ENCODE measurements at places on chromosomes 7 and 10.

- DNase-seq = no peak
These were observed 54.5 kb downstream of the LRRC4 start for GRCh38 chr7:127976738-127977120.

GRCh38 chr7:42768045-42768444, 143.8 kb downstream of the C7orf25 start:
- DNase-seq = no peak

DNA sequence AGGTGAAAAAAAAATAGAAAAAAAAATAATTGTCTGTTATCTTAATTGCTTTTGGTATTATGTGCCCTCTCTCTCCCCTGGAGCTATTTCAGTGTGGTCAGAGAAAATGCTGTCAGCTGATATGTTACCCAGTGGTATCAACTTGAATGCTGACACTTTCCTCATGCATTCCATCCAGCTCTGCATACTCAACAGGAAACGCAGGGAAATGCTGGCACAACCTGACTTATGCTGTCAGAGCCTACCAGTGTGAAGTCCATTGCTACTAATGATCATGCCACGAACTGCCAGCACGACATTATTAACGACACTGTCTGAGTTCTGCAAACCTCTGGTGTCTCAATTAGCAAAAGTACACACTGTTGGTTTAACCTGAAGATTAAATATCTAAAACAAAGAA, 182.8 kb downstream of the ZWINT start:
- no peak for DNase-seq

DNA sequence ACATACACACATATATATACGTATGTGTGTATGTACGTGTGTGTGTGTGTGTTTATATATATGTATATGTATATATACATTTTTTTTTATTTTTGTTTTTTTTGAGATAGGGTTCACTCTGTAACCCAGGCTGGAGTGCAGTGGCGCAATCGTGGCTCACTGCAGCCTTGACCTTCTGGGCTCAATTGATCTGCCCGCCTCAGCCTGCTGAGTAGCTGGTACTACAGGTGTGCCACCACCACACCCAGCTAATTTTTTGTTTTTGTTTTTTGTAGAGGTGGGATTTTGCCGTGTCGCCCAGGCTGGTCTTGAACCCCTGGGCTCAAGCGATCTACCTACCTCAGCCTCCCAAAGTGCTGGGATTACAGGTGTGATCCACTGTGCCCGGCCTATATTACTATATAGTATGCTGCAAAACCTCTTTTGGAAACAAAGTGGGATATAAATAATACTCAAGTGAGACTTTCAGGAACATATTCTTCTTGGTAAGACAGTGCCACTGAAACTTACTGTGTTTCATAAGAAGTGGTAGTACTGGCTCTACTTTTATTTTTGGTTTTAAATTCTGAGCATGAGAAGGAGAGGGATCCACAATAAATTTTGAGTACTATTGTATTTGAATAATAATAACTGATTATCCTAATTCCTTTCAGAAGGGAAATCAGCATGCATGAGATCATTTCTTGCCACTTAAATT, 51.0 kb downstream of the MLLT10 start:
- no peak for DNase-seq

DNA sequence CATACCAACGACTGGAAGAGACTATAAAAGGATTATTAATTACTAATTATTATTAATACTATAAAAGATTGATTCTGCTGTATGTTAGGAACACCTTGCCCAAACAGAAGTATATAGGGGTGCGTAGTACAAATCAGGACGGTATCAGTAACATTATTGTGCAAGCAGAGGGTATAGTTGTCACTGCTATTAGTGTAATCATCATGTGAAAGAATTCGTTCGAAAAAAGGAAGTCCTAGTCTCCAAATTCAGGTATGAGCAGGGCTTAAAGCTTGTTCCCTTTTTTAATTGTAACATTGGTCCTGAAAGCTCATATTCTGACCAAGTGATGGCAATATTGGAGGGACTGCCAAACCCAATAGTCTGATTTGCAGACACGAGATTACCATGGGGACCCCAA, 81.8 kb downstream of the THSD7A start:
- no peak for DNase-seq

DNA sequence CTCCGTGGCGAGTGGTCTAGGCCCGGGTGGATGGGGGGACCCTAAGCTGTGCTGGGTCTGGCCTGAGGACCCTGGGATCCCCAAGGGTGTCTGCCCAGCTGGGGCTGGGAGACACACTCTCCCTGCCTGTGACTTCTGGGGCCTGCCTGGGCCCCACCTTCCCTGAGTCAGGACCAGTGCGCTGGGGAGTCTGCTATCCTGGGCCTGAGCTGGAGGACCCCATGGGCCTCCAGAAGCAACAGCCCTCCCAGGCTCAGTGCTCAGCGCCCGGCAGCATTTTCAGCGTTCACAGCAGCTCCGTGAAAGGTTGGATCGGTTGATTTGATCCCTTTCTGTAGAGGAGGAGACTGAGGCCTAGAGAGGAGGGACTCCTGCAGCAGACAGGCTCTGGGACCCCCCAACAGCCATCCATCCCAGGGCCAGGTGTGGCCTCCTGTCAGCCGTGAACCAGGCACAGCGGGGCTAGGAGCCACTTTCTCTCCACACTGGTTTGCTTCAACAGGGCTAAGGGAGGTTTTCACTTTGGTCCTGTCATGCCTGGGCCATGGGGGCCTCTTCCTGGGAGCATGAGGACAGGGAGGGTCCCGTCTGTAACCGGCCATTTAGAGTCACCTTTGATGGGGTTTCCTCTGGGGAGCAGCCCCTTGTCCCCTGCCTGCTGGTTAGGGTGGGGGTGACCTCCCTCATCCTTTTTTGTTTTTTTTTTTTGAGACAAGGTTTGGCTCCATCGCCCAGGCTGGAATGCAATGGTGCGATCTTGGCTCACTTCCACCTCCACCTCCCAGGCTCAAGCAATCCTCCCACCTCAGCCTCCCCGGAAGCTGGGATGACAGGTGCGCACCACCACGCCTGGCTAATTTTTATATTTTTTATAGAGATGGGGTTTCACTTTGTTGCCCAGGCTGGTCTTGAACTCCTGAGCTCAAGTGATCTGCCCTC, 12.4 kb downstream of the FOXL3 start:
- DNase-seq = no peak

- no peak for DNase-seq
These were observed 283.5 kb upstream of the ADARB2 start for GRCh38 chr10:2020836-2021235.

- no peak for DNase-seq
These were observed 872.4 kb downstream of the LRMDA start for GRCh38 chr10:76303682-76304316.

GRCh38 chr7:23393636-23394035, 76.7 kb downstream of the IGF2BP3 start:
- DNase-seq = no peak

DNA sequence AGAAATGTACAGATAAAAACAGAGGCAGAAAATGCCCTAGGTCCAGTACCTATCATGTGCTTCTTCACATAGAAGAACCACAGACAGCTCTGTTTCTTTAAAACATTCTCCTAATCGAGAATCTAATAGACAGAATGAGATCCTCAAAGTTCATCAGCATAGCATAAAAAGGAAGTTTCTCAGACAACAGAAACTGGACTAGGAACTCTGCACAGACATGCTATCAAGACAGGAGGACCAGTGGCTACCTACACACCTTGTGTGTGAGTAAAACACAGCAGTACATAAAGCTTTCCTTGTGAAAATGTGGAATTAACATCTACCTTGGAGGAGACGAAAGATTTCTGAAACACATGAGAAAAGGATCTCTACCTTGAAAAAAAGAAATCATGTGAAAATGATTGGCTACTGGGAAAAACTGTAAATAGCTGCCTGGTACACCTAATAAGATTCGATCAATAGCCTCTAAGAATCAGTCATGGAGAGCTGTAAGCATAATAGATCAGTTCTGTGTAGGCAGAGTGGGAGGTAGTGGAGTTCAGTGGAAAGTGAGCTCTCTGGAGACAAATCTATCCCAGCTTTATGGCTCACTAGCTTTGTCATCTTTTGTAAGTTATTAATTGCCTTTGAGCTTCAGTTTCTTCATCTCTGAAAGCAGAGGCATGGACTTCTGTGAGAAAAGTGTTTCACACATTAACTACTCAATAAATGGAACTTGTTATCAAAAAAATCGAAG, 26.7 kb downstream of the ELAPOR2 start:
- DNase-seq = no peak

DNA sequence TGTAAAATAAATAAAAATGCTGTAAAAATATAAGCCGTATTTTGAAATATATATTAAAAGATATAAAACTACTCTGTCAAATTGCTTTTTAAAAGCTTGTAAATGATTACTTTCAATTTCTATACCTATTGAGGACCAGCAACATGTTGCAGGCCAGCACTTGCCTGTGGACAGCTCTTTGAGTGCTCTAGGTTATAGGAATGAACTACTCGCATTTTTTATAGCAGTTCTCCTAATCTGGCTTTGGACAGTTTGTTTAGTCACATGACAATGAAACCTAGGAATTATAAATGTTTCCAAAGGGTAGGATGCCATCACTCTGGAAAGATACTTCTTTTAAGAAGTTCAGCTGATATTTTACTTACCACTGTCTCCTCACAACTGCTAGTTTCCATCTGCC, 117.7 kb upstream of the PTPRZ1 start:
- DNase-seq = no peak

DNA sequence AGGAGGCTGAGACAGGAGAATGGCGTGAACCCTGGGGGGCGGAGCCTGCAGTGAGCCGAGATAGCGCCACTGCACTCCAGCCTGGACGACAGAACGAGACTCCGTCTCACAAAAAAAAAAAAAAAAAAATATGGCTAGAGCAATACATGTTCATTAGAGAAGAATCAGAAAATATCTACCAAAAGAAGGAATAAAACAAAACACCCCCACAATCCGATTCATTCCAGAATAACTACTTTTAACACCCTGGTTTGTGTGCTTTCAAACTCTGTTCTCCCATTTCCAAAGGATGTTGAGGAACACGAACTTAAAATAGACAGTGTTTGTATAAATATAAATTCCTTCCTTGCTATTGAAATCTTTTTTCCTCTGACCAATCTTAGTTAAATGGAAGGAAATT, 6.5 kb downstream of the PDSS1 start:
- no peak for DNase-seq

- no peak for DNase-seq
These were observed 241.9 kb upstream of the SP8 start for GRCh38 chr7:21028599-21028998.

DNA sequence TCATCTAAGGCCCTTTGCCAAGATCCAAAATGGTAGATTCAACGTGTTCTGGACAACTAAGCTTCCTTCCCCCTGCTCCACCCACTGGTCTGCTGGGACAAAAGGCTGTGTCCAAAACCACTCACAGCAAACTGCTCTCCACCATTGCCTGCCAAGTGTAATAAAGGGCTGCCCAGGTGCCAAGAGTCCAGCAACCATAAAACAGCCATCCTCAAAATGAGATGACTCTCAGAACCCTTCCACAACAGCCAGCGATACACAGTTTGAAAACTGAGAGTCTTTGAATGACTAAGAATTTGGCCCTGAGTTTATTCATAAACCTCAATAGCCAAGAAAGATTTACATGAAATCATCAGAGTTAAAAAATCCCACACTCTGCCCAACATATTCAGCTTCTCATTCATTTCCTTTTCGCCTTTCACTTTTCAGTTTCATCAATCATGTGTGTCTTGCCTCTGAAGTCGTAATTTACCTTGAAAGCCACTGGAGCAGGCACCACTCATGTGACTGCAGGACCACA, 658.1 kb upstream of the MGMT start:
- no peak for DNase-seq

DNA sequence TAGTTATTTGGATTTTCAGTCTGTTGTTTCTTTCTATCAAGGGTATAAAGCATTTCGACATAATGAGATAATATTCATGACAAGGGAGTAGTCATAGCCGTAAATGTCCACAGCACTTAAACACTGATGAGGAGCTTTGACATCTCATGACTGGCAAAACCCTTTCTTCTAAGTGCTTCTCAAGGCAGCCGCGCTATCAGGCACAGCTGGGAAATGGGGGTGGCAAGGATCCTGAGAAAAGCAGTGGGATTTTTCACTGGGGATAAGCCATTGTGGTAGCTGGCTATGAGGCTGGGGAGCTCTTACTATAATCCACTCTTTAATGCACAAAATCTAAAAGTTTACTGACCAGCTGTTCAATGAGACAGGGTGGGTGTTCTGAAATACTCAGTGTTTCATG, 493.2 kb upstream of the KLF6 start:
- DNase-seq = no peak

DNA sequence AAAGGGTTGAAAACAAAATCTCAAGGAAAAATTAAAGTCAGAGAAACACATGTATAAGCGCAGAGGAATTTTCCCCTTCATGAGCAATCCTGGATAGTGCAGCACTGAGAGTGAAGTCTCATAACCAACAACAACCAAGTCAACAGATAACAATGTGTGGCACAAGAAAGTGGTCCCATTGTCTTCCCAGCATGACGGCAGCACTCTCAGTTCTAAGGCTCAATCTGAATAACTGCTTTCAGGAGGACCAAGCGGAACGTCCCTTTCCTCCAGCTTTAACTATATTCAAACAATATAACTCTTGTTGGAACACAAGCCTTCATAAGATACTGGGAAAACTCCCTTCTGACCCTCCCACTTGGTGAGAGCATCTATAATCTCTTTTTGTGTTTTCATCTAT, 137.9 kb downstream of the RAPGEF5 start:
- DNase-seq = no peak

DNA sequence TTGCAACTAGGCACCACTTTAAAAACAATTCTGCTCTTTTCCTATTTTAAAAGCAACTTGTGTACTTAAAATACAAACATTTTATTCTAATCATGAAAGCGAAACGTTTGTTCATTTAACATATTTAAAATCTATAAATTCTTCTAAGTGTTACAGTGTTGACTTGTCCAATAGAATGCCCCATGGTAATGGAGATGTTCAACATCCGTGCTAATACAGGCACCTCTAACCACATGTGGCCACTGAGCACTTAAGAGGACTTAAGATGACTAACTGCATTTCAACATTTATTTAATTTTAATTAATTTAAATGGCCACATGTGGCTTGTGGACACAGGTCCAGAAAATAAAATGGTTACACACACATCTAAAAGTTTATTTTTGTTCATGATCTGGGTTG, 115.1 kb downstream of the TPK1 start:
- no peak for DNase-seq

GRCh38 chr7:137790828-137791227, 55.9 kb downstream of the DGKI start:
- DNase-seq = no peak

- DNase-seq = no peak
These were observed 618 bp downstream of the KIF5B start for GRCh38 chr10:32055478-32056135.

DNA sequence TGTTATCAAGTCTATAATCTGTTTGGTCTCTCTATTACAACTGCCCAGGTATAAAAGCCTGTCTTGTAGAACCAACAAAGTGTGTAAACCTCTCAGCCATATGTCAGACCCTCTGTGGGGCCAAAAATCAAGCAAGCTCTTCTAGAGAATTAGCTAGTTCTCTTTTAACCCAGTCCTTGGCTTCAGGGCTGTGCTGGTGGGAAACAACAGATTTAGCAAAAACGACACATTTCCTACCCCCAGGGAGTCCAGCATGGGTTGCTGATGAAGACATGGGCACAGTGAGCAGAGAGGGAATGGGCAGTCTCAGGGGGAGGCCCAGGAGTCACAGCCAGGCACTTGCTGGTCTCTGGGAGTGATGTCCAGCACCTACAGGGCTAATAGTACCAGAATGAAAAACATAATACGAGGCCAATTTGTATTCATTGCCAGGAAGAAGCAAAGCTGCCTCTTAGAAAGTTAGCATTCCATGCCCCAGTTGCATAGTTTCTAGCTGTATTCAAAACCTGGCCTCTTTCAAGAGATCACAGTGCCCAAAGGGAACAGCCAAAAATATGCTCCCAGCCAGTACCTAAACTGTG, 80.1 kb downstream of the FRMD4A start:
- DNase-seq = no peak
